Thymus (tissue), 14 donors: ENCODE measurements at places on chromosomes 3 and 15.
A peak's percentile ranks its signal among the peaks of the same experiment; 100 is the strongest.

DNA sequence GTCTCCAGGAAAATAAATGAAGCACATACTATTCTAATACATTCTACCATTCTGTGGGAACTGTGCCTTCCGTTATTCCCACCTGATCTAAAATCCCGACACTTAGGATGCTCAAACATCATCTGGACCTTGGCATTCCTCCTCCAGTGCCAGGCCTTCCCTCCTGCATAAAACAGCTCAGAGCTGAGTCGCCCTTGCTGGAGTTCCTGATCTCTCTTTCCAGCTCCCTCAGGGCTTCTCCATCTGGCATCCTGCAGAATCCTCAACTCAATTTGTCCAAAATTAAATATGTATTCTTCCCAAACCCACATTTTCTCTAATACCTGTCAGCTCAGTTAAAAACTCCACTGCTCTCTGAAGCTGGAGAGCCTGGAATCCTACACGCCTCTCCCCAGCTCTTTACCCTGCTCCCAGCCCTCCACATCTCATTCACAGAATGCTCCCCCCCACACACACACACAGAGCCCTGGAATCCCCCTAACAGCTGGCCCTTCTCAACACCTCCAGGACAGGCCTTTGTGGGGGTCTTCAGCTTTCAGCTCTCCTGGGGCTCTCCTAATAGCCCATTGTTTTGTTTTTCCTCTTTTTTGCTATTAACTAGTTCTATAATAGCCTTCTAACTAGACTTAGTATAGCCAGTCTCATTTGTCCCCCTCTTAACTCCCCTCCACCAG lies 78.5 kb downstream of the HMG20A start:
- no peak for DNase-seq

DNA sequence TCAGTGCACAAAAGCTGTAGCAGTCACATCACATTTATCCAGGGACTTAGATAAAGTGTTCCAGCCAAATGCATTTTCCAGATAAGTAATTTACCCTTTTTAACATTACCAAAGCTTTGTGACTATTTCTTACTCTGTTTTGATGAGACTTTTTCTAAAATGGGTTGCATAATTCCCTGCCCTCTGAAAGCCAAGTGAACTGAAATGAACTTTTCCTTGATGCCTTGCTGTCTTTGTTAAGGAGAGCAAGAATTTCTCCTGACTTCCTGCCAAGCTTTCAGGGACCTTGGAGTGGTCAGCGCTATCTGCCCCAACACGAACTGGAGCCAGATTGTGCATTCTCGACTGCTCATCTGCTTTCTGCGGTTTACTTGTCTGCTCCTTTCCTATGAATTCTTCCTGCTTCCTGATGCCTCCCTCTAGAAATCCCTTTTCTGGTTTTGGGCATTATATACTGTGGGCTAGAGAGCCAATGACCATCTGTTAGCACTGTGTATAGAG lies 34.8 kb downstream of the EIF4E3 start:
- DNase-seq: no peak

GRCh38 chr15:67809441-67809840 lies 15.9 kb upstream of the SKOR1 start:
- no peak for DNase-seq

DNA sequence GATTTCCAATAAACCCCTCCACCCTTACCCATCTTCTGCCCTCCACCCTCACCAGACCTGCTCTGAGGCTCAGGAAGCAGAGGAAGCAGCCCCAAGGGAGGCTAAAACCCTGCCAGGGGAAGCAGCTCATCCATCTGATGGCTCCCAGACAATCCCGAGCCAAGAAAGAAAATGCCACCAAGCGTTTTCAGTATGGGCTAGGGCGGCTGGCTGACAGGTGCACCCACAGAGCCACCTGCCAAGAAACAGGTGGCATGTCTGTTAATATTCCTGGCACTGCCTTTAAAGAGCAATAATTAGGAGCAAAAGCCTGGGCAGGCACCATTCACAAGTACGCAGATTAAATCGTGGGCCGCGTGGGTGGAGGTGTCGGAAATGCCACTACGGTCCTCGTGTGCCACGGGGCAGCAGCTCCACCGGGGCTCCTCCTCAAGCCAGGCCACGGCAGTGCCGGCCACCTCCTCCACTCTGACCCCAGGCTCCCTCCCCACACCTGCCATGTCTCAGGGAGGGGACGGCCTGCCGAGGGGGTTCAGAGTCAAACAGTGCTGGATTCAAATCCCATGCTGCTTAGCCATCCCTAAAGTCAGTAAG lies 23.9 kb upstream of the GRIP2 start:
- no peak for DNase-seq

DNA sequence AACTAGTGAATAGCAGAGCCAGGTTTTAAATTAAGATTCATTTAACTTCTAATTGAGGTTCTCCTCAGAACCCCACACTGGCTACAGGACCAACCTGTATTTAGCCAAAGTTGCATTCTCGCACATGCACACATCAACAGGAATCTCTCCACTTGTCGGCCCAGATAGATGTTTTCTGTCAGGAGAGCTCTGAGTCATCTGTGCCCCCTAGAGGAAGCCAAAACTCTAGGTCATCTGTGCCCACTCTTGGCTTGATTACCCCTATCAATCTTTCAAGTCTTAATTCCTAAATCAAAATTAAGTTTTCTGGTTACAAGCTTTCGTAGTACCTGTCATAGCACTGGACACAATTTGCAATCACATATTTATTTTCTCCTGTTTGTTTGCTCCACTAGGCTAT lies 104.9 kb upstream of the EOMES start:
- no peak for DNase-seq

GRCh38 chr3:111498022-111498421 lies 44.0 kb upstream of the CD96 start:
- DNase-seq: no peak

GRCh38 chr15:69591905-69592508 lies 139.4 kb downstream of the RPLP1 start:
- no peak for DNase-seq

GRCh38 chr3:196782511-196782910 lies 42.9 kb downstream of the PAK2 start:
- DNase-seq: no peak

GRCh38 chr3:141266797-141267555 lies 35.4 kb downstream of the PXYLP1 start:
- DNase-seq: peak; percentile 70

DNA sequence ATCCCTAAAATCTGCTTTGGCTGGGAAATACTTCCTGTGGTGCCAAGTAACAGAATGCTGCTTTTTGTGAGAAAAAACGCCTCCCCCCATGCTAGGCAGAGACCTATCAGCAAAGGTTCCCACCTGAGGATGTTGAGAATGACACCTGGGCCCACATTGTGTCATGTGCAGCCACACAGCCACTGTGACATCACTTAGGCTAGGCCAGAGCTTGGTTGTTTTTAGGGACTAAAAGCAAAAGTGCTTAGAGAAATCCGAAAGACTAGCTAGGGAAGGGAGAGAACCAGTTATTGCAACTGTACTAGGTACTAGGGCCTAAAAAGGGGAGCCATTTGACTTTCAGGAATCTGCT lies 6.2 kb downstream of the ZDHHC3 start:
- DNase-seq: no peak

GRCh38 chr15:66729331-66729951 lies 27.4 kb downstream of the SMAD6 start:
- no peak for DNase-seq

DNA sequence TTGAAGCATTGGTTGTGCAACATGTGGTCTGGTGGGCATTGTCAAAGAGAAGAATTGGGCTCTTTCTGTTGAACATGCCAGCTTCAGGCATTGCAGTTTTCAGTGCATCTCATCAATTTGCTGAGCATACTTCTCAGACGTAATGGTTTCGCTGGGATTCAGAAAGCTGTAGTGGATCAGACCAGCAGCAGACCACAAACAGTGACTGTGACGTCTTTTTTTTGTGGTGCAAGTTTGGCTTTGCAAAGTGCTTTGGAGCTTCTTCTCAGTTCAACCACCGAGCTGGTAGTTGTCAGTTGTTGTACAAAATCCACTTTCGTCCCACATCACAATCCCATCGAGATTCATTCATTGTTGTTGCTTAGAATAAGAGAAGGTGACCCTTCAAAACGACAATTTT lies 84.5 kb downstream of the NPAP1 start:
- DNase-seq: no peak

GRCh38 chr3:20111836-20112235 lies 71.6 kb downstream of the KAT2B start:
- no peak for DNase-seq

- DNase-seq: no peak
These were observed 213.8 kb downstream of the RPLP1 start for GRCh38 chr15:69666441-69666882.

DNA sequence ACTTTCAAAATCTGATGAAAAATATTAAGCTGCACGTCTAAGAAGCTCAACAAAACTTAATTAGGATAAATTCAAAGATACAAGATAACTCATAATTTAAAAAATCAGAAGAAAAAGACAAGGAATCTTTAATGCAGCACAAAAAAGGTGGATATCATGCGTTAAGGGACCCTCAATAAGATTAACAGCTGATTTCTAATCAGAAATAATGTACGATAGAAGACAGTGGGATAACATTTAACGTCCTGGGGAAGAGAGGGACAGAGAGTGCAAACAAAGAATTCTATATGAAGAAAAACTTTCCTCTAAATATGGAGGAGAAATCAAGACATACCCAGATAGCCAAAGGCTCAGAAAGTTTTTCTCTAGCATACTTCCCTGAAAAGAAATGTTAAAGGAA lies 519.5 kb downstream of the PYDC2 start:
- DNase-seq: no peak

DNA sequence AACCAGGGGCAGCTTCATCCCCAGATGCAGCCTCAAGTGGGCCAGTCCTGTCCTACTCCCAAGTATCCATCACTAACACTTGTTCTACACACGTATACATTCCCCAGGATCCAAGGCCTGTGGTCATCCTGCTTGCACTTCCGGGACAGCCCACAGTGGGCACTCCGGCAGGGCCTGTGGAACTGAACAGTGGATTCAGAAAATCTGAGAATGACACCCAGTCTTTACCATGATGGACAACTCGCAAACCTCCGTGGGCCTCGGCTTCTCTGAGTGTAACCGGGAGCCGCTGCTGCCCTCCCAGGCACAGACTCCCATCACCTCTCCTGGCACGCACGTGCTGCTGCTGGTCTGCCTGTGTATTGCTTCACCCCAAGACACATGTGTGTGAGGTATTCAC lies 59.6 kb downstream of the ATP10A start:
- no peak for DNase-seq

- no peak for DNase-seq
These were observed 85.4 kb downstream of the IGSF11 start for GRCh38 chr3:118949113-118949760.

GRCh38 chr3:183378008-183378407 lies 50.4 kb downstream of the MCF2L2 start:
- no peak for DNase-seq

GRCh38 chr3:172289583-172289982 lies 158.7 kb downstream of the GHSR start:
- DNase-seq: no peak

- no peak for DNase-seq
These were observed 126.1 kb upstream of the ABHD17C start for GRCh38 chr15:80568876-80569605.

- no peak for DNase-seq
These were observed 242.0 kb downstream of the SV2B start for GRCh38 chr15:91342097-91342496.

GRCh38 chr15:95829062-95829461 lies 501.4 kb upstream of the NR2F2 start:
- no peak for DNase-seq

- no peak for DNase-seq
These were observed 33.4 kb upstream of the CILP start for GRCh38 chr15:65244638-65245037.

GRCh38 chr15:81534124-81534523 lies 160.1 kb upstream of the TMC3 start:
- no peak for DNase-seq

GRCh38 chr15:47727676-47728075 lies 10.4 kb downstream of the SEMA6D start:
- DNase-seq: no peak

DNA sequence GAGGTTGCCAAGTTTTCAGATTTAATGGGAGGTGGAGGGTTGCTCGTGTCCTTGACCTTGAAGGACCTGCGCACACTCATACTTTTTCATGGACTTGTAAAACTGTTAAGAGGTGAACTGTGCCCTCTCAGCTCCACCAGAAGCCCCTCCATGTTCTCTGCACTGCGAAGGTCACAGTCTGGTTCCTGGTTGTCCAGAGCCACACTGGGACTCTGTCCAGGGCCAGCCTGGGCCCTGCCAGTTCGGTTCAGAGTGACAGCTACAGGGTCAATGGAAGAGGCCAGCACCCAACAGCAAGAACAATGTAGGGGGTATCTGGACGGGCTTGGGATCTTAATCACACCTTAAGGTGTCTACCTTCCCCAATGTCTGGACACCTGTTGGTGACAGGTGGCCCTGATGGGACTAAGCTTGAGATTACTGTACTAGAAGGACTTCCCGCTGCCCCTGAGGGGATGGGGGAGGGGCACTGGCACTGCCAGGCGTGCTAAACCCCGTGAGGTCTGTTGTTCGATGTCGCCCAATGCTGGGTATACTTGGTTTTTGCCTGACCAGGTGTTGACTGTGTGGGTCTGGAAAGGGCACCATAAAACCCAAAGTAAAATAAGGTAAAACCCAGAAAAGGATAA lies 34.7 kb downstream of the GRK7 start:
- DNase-seq: no peak

DNA sequence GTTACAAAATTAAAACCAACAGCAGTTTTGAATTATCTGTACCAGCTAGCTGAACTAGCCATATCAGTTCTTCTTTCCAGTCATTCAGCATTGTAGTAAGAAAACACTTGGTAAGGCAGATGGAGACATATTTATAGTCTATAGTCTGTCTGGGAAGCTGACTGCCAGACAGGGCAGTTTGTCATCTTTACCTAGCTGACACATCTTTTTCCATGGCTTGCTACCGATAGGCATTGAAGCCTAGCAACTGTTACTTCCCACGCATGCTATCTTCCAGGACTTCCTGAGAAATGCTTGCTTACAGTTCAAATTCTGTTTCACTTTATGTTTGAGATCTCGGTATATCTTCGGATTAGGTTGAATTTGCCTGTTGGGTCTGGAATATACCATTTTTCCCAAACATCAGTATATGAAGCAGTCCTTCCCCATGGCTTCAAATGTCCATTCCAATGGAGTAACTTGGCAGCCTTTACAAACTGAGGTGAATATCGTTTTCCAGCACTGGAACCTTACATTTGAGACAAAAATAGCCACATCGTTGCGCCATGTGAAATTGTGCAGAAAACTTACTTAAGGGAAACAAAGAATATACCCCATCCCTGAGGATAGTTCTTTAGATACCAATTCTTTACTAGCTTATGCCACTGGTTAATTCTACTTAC lies 8.8 kb downstream of the GNL3 start:
- DNase-seq: no peak

GRCh38 chr3:185270262-185270955 lies 16.6 kb upstream of the EHHADH start:
- DNase-seq: peak; percentile 17

DNA sequence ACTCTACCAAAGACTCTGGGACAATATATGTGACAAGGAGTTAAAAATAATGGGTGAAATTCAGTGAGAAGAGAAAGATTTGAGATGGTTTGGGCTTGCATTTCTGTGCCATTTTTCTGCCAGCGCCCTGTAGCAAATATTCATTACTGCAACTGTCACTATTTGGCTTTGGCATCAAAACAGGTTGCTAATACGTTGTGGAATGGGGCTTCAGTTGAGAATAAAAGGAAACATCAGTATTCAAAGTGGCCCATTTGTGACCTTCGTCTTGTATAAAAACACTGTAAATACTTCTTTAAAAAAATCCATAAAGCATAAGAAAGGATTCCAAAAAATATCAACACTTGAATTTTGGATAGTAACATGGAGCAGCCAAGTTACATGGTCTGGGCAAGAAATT lies 309.2 kb downstream of the ZNF385D start:
- DNase-seq: no peak

GRCh38 chr3:146747051-146747450 lies 141.9 kb upstream of the PLSCR5 start:
- no peak for DNase-seq
